ENCODE measurements at places on chromosomes 16 and 17.

DNA sequence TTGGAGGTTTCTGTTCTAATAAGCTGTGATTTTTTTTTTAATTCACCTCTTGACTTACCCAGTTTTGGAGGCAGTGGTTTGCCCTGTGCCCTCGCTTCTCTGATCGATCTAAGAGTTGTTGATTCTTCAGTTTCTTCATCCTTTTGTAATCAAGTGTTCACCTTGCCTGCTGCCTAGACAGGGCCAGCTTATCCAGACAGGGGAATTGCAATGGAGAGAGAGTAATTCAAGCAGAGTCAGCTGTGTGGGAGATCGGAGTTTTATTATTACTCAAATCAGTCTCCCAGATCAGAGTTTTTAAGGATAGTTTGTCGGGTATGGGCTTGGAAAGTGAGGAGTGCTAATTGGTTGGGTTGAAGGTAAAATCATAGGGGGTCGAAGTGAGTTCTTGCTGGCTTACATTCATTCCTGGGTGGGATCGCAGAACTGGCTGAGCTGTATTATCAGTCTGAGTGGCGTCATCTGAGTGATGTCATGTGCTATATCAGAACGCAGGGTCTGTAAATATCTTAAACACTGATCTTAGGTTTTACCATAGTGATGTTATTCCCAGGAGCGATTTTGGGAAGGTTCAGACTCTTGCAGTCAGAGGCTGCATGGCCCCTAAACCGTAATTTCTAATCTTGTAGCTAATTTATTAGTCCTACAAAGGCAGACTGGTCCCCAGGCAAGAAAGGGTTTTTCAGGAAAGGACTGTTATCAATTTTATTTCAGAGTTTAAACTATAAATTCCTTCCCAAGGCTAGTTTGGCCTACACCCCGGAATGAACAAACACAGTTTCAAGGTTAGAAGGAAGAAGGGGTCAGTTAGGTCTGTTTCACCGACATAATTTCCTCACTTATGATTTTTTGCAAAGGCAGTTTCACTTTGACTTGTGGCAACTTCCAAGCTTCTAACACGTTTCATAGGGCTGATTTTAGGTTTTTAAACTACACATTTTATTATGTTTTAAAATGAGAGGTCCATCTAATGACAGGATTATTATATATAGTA, 21.5 kb upstream of the KCNJ16 start:
- no peak for DNase-seq

- DNase-seq = no peak
These were observed 15.7 kb downstream of the UNC119 start for GRCh38 chr17:28536532-28537218.

GRCh38 chr16:87897521-87898505, 28.5 kb upstream of the SLC7A5 start:
- peak; percentile 36 for DNase-seq

DNA sequence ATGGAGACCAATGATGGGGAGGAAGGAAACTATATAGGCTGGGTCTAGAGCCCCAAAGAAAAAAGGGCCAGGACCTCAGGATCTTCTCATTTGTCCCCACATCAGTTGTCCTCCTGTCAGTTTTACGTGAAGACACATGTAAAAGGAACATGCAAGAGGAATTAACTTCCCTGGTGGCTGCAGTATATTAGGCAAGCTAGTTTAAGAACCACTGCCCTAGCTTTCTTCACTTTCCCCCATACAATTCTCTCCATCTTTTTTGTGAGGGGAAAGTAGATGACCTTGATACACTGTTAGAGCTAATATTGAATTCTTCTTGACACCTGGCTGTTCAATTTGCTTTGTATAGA, 2.3 kb downstream of the MAP3K3 start:
- DNase-seq = no peak

- peak; percentile 12 for DNase-seq
These were observed 5.6 kb downstream of the FMNL1 start for GRCh38 chr17:45227101-45227925.

DNA sequence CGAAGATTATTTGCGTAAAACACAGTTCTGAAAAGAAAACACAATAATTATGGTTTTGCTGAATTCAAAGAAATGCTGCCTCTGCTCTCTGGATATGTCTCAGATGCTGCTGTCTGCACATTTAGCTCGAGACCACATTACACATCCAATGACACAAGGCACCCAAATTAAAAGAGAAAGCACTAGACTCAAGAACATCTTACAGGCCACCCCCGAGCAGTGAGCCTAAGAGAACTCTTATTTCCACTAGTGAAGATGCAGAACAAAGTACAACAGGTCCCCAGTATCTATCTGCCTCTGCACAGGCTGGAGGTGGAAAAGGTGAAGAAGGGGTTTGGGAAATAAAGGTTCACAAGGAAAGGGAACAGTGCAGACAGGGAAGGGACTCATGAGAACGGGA, 33.5 kb downstream of the GRB2 start:
- DNase-seq = peak; percentile 18

- DNase-seq = no peak
These were observed 2.9 kb upstream of the WIPI1 start for GRCh38 chr17:68460146-68460545.

DNA sequence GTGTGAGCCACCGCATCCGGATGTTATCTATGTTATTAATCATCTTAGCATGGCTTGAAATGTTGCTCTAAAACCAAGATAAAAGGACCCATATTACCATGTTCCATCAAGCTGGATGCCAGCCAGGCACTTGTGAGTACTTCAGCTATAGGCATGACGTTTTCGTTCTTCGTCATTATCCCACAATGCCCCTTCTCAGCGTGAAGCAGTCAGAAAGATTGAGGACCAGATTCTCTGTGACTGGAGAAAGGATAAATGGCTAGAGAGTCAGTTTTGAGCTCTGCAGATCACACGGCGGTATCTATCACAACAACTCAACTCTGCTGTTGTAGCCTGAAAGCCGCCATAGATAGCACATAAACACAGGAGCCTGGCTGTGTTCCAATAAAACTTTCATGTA, 29.8 kb upstream of the LCMT1 start:
- DNase-seq = no peak

Measured in stimulated activated naive CD4-positive, alpha-beta T cell treated with Interleukin-2 at 50 U/mL for 16 hours (primary cell).